ENCODE measurements at places on chromosomes 2 and 18.

DNA sequence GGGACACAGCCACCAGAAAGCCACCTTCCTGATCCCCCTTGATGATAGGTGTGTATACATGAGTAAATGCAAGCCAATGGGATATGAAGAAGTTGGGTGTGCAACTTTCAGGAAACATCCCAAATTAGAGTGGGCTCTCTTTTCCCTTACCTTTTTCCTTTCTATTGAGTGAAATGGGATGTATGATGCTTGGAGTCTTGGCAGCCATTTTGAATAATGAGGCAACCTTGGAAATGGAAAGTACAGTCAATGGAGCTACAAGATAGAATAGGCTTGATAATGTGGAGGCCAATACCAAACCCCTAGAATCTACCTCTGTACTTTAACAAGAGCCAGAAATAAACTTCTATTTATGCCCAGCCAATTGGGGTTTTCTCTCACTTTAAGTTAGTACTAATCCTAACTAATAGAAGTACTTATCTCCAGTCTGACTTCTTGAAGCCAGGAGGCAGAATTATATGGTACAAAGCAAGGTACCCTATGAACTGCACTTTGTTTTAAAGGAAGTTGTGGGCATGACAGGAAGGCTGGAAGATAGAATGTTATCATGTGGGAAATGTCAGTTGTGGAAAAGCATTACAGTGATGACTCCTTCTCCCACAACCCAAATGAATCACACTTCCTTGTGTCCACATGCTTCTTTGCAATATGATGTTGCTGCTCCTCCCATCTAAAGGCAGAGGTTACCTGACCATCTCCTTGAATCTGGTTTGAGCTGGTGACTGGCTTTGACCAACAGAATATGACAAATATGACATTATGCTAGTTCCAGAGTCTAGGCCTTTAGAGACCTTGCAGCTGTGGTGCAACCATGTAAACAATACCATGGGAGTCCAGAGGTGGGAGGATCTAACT, 12.9 kb upstream of the NABP1 start:
- no peak for DNase-seq

- DNase-seq, result no peak
Measured at GRCh38 chr2:225367482-225367881, 32.0 kb upstream of the NYAP2 start.

- DNase-seq, result no peak
Measured at GRCh38 chr2:119197126-119197405, 26.6 kb upstream of the STEAP3 start.

GRCh38 chr18:12372406-12372805, 4.6 kb downstream of the AFG3L2 start:
- DNase-seq, result no peak

DNA sequence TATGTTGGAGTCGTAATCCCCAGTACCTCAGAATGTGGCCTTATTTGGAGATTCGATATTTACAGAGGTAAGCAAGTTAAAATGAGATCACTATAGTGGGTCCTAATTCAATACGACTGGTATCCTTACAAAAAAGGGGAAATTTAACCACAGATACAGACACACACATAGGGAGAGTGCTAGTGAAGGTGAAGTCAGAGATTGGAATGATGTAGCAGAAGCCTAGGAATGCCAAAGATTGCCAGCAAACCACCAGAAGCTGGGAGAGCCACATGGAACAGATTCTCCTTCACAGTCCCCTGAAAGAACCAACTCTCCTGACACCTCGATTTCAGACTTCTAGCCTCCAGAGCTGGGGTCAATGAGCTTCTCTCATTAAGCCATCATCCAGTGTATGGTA, 17.7 kb upstream of the ACTR3 start:
- no peak for DNase-seq

- peak; percentile 36 for DNase-seq
Measured at GRCh38 chr2:101952551-101952950, 39.2 kb upstream of the IL1R2 start.

- DNase-seq, result no peak
Measured at GRCh38 chr2:29110916-29111535, 4.2 kb upstream of the CLIP4 start.

DNA sequence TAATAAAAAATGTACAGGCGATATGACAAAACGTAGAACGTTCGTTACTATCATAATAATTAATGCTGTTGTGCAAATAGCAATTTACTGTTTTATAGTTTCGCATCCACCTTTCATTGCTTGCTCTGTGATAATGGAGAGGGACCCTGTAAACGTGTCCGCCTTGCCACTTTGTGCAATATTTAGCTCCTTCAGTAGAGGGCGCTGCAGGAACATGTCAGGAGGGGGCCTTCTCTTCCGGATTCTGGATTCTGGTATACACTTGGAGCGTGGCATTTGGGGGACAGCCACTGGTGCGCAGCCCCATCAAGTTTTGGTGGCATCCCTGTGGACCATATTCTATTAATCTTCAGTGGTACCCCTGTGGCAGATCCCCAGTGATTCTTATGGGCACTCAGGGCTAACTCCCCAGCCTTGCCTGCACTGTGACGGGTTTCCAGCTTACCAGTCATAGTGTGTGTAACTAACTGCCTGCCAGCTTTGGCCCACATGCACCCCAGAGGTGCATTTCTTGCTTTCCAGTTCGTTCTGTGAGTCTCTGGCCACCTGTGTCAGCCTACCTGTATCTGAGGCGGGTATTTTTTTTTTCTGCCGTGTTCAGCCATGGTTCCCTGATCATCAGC, 140.3 kb downstream of the CYRIA start:
- no peak for DNase-seq

- no peak for DNase-seq
Measured at GRCh38 chr18:60017371-60017770, 117.6 kb downstream of the PMAIP1 start.

- no peak for DNase-seq
Measured at GRCh38 chr18:2857491-2858131, 10.8 kb downstream of the EMILIN2 start.

DNA sequence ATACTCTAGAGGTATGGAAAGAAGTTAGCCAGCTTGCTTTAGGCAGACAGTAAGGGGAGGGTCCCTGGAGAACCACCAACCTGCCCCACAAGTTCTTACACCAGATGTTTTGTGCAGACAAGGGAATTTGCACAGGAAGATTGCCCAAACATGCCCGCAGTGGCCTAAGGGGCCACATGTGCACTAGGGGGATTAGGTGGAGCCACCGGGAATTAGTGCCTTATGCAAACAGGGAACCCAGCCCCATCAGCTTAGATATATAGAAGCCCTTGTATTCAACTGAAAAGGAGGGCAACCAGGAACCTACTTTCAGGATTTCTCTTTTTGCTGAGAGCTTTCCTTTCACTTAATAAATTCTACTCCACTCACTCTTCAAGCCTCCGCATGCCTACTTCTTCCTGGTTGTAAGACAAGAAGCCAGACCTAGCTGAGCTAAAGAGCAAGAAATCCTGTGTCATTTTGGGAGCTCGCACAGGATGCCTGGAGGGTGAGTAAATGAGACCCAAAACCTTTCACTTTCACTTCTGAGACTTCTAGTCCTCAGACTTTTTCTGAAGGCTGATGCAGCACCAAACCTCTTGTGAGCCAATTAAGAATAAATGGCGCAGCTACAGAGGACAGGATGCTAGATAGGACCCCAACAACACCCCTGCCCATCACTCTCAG, 146.3 kb downstream of the GCA start:
- DNase-seq, result no peak

GRCh38 chr2:151078889-151079288, 182.8 kb downstream of the RBM43 start:
- no peak for DNase-seq

DNA sequence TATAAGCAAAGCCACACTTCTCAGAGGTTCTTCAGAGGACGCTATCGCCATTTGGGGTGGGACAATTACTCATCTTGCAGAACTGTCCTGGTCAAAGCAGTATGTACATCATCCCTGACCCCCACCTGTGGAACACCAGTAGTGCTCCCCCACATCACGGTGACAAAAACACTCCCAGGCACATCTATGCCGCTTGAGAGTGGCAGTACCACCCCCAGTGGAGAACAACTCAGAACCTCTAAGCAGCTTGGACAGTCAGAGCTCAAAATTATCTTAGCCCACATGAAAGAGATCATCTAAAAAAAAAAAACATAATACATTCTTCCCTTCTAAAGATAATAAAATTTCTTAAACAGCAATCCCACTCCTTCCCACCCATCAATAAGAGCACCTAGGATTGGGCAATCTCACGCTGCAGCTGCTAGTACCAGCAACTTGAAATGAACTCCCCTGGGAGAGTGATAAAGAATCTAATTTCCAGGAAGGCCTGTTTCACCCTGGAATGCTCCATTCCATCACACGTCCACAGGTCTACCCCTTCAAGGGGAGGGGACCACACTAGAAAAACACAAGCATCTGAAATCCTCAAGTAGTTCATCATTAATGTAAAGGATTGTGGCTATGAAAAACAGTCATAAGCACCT, 31.7 kb downstream of the LRP2 start:
- DNase-seq, result no peak

DNA sequence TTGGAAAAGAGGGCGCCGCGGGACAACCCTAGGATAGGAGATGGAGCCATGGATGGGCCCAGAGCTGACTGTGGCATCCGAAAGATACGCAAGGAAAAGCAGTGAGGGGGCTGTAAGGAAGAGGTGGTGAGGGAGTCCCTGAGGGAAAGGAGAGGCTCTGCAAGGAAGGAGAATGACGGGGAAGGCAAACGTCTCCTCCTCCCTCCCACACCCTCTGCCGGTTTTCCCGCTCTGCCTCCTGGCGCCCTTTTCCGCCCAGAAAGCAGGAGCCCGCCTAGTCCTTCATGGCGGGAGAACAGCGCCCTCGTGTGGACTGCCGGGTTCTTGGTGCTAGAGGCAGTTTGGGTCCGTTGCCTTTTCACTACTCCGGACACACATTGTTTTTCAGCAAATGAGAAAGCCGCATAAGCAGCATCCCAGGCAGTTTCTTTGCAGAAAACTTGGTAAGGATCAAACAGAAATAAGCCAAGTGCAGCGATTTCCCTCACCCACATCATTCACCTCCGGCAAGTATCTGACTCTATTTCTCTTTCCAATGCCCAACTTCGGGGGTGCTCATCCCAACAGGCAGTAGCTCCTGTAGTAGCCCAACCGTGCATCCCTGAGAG, 200.4 kb downstream of the INO80D start:
- peak; percentile 46 for DNase-seq

DNA sequence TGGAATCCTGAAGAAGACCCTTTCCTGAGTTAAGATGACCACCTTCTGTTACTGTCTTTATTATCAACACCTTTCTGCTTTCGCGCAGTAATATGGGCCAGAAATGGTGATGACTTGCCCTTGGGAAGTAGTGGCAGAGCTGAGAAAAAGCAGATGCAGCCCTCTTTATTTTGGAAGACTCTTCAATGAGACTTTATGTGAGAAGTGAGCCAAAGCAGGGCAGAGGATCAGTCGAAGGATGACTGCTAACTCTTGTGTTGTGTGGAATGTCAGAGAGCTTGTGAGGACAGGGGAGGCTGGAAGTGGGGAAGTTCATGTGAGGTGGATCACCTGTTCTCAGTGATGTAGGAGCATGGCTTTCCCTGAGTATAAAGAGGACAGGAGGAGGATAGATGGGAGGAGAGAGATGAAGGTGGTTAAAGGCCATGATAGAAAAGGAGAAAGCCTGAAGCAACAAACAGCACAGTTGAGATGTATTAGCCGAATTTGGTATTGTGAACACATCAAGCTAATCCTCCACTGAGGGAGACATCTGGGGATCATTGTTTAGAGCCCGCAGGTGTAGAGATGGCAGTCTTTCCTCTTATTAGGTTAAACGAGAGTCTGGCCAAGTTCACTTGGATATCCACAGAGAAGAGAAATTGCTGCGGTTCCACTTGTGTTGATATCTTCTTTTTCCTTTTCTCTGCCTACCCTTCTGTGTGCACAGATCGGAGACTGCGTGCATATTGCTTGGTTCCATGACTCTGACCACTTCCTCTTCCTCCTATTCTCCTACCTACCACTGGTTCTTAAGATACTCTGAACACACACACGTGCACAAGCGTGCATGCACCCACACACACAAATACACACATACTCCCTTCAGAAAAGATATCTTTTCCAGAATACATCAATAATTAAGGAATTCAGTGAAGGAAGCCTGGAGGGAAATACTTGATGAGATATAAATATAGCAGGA, 67.4 kb downstream of the SLC9A2 start:
- DNase-seq, result no peak

DNA sequence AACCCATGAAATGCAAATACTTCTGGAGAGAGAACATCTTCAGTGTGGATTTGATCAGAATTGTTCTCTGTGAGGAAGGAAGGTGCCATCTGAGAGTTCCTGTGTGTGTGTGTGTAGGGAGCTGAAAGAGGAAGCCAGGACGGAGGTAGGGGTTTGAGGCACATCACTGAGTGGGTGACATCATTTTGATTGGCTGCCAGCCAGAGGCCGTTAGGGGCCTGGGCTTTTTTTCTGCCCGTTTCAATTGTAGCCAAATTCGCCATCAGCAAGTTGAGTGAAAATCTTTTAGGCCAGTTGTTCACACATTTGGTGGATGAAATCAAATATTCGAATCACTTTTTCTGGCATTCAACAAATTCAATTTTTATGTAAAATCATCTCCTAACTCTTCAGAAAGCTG, 48.9 kb downstream of the TSN start:
- DNase-seq, result no peak

- DNase-seq, result no peak
Measured at GRCh38 chr2:16224298-16225045, 284.1 kb downstream of the MYCN start.

- peak; percentile 44 for DNase-seq
Measured at GRCh38 chr18:12946549-12947284, 1.1 kb upstream of the SEH1L start.

DNA sequence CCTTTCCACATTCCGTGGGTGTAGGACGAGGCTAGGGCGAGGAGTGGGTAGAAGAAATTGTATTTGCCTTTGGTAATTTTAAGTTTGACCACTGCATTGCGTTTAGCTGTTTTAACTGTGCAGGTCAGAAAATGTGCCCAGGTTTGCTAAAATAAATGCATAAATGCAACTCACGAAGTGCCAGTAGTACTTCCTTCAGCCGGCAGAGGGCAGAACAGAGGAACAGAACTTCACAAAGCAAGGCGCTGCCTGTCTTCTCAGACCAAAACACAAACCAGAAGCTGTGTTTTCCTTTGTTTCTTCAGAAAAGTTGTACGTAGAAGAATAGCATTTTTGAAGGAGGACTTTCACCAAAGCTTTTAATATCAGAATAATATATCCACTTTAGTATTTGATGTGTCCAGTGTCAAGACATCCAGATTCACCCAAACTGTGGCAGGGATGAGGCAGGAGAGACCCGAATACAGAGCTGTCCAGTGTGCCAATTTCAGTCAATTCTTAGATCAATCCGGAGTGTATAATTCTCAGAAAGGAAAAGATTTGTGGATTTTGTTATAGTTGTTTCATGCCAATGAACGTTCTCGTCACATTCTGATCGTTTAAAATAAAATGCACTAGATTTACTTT, 348.6 kb downstream of the DLGAP1 start:
- DNase-seq, result no peak
